ENCODE measurements at places on chromosomes 5 and 9. TPM values are rescaled to one million over a fixed set of nuclear protein-coding genes. Genes with fewer than 3 reads are reported as not detected.

Gene KLHL3
- 6.2 TPM for total RNA-seq

Gene CDX1
- 390 TPM for total RNA-seq

Gene CCDC152
- total RNA-seq: not detected

Gene FBP2
- not detected for total RNA-seq

Gene SNX24
- total RNA-seq: 19.4 TPM

- DNase-seq: no peak
Measured at GRCh38 chr9:101639311-101639710, 44.5 kb upstream of the PPP3R2 start.

GRCh38 chr9:129923589-129923988, 88.3 kb downstream of the USP20 start:
- DNase-seq: no peak

GRCh38 chr9:82903503-82903902, 159.4 kb downstream of the RASEF start:
- DNase-seq: no peak

- DNase-seq: peak; percentile 95
Measured at GRCh38 chr9:98034593-98035546, 21.7 kb upstream of the NANS start.

DNA sequence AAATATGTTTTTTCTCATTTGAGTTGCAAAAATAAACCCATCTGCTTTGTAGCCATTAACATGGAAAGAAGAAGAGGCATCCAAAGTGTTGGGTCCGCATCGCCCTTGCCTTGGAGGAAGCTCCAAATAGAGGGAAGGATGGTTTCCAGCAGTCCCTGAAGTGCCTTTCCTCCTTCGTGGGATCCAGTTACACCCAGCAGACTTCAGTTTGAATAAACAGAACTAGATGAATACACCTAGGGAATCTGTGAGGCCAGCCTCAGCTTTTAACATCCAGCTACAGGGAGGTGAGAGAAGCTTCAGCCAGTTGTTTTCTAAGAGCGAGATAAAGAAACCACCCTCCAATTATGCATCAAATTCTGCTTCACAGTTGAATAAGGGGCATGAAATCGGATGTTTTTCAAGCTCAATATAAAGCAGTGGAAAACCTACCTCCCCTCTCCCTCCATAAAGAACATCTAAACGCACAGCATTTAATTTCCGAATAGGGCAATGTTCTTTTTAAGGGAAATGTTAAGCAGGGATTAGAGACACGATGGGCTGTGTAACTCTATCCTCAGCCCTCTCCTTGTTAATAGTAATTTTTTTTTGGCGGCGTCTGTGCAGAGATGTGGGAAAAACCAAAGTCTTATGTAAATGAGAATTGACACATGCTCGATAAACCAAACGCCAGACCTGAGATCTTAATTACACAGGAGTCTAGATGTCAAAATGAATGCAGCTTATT, 264.7 kb downstream of the SLIT3 start:
- no peak for DNase-seq

GRCh38 chr5:141354900-141355469, at the start of gene PCDHGA4:
Gene PCDHGA4, plus strand, starts transcription at chr5:141355021. Its CDS starts 87 bp downstream, at chr5:141355108.
- no peak for DNase-seq

- DNase-seq: no peak
Measured at GRCh38 chr5:38650946-38651345, 94.5 kb upstream of the LIFR start.

DNA sequence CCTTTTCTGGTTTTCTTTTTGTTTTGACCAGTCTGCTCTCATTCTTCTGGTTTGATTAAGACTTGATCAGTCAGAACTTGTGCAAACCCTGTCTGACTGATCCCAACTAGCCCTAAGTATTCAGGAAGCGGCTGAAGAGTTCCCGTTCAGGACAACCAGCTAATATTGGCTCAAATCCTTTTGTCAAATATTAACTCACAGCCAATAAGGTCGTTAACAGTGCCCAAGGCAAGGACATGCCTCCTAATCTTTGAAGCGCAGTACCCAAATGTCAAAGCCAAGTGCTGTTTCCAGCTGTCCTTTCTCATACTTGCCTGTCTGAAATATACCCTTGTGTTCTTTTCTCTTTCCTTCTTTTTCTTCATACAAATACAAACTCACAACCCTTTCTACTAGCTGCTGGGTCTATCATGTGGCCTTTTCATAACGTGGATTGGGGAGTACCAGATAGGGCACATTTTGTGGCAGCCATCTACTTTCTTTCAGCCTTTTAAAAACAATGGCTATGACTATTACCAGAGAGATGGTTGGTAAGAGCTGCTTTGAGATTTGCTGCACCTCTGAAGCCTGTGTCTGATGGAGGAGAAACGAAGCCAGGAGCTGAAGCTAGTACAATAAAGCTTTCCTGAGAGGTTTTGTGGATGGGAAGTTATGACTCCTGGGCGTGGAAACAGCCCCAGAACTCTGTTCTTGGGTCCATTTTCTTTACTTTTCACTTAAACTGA, 266.4 kb upstream of the ZNF608 start:
- DNase-seq: no peak

Measured in Peyer's patch (tissue), 4 donors.